Urinary bladder (tissue), 4 donors: ENCODE measurements at places on chromosomes 3 and 15. TPM values are rescaled to one million over a fixed set of nuclear protein-coding genes. Genes with fewer than 3 reads are reported as not detected.

GRCh38 chr3:197431346-197431910 is 124.3 kb downstream of the BDH1 start:
- DNase-seq, result no peak

The MEIS2 gene
- 163 TPM for total RNA-seq

The AVEN gene
- total RNA-seq, result 16.0 TPM

The NEO1 gene
- 52.4 TPM for total RNA-seq

DNA sequence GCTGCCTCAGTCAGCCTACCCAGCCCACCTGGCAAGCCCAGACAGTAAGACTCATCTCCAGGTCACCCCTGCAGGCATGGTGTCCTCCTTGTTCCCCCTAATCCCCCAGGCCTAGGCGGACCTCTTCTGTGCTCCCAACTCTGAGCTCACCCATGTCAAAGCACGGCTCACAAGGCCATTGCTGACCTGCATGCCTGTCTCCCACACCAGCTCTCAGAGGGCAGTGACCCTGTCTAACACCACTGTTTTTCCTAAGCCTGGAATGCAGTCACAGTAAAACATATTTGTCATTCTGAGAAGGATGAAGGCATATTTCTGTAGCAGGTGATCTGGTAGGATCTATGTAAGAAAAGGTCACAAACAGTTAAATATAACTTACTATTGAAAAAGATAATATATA is 110.3 kb upstream of the HACD2 start:
- DNase-seq, result no peak

- no peak for DNase-seq
Observed at GRCh38 chr3:174440253-174440701, 418.9 kb upstream of the NAALADL2 start.

- no peak for DNase-seq
Observed at GRCh38 chr15:25392806-25393205, 46.0 kb downstream of the UBE3A start.

DNA sequence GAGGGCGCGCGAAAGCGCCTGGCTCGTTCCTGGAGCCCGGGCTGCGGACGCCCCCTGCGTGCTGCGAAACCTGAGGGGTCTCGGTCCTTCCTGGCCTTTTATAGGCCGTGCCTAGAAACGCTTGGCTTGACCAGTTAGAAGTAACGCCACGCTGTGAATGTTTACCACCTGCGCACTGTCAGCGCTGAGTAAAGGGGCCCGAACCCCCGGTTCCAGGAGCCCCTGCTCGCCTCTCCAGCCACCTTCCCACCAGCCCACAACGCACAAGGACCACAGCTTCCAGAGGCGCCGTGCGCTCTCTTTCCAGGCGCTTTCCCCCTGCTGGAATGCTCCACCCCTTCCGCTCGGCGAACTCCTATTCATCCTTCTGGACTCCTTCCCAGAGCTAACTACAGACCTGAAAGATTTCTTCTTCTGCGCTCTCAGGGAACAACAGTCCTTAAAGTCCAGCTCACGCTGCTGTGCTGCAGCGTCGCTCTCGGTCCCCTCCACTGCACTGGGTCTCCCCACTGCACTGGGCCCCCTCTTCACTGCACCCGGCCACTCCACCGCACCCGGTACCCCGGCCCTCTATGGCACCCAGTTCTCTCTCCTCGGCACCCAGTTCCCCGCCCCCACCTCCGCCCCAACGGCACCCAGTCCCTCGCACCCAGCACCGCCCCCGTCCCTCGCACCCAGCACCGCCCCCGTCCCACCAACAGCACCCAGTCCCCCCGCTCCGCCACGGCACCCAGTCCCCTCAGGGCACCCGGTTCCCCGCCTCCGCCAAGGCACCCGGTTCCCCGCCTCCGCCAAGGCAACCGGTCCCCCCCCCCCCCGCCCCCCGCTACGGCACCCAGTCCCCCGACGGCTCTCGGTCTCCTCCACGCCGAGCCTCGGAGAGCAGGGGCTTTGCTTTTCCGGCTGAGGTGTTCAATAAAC is 69.8 kb downstream of the SQOR start:
- no peak for DNase-seq

DNA sequence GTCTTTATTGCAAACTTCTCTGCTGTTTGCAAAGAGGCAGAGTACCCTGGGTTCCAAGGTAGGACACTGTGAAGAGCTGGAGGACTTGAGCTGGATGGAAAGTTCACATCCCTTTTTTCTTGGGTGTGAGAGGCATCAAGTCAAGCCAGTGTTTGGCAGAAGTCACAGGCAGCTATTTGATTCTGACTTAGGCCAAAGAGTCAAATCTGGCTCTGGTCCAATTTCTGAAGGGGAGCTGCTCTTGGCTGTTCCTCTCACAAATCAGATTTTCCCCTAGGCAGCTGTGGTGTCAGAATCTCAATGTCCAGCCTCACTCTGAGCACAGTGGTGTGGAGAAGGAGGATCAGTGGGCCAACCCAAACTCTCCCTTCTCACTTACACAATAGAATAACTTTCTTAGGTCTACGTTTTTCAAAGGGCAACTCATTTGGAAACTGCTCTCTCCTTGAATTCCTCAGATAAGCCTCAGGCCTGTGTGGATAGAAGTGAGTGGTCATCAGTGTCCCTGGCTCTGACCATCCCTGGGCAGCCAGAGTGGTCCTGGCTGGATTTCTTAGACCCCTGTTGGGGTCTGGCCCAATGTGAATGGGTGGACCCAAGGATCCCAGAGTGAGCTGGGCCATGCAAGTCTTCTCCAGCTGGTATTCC is 18.2 kb upstream of the AMOTL2 start:
- DNase-seq, result no peak

- no peak for DNase-seq
Observed at GRCh38 chr15:81339321-81339720, 15.4 kb upstream of the STARD5 start.

- DNase-seq, result no peak
Observed at GRCh38 chr3:35772381-35773015, 133.2 kb downstream of the ARPP21 start.

The NAALADL2 gene
- 77.5 TPM for total RNA-seq

- DNase-seq, result no peak
Observed at GRCh38 chr3:38227989-38228388, 37.6 kb upstream of the SLC22A13 start.

DNA sequence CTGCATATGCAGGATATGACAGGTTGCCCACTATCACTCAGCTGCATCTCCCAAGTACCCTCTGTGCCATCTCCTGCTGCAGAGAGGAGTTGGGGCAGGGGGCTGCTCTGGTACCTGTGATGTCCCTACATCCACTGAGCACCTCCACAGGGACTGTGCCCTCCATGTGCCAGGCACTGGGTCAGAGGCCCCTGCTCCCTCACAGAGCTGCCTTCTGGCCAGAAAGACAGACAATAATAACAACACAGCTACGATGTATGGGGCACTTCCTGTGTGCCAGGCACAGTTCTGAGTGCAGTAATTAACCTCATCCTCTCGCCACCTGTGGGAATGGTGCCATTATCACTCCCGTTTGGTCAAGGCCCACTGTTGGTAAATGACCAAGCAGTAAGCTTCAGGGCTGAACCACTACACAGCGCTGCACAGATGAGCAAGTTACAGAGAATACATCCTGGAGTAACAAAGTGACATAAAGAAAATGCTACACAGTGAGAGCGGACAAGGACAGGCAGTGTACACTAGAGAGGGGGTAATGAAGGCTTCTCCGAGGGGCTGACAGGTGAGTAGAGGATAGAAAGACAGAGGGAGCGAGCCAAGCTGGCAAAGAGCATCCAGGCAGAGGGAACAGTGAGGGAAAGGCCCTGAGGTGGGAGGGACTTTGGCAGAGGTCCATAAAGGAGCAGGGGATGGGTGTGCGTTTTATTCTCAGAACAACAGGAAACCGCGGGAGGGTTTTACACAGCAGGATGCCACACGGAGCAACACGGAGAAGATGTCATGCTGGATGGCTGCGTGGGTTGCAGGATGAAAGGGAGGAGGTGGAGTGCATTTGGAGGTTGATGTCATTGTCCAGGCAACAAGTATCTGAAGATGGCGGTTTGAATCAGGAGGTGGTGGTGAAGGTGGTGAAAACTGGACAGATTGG is 13.6 kb downstream of the WNT7A start:
- no peak for DNase-seq
